ENCODE measurements at places on chromosomes 11 and 22.

GRCh38 chr11:72349053-72349452, 85.3 kb downstream of the CLPB start:
- no peak for DNase-seq

DNA sequence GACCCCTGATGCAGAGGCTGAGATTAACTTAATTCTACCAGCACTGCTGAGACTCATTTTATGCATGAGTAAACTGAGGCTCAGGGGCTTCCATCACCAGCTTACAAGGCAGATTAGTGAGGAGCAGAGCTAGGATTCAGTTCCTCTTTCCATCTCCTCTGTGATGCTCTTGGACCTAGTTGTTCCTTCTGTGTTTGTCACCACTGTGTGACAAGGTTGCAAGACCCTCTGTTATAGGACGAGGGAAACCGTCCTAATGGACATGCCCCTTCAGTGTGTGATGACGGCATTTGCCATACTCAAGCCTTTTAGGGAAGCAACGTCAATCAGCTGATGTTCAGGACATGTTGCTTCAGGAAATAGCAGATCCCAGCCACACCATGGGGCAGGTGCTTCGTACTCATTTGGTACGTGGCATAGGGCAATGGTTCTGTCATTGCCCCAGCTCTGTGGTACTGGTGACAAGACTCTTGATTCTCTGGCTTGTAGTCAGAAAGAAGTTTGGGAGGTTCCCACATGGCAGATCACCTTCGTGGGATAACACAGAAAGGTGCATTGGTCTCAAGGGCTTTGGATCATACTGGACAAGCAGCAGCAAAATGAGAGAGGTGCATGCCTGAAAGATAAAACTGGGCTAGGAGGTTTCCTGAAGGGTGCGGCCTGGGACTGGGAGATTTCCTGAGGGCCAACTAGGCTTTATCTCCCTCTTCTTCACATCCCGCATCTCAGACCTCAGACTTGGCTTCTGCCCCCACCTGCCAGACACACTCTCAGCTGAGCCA, 23.9 kb upstream of the CD44 start:
- no peak for DNase-seq

DNA sequence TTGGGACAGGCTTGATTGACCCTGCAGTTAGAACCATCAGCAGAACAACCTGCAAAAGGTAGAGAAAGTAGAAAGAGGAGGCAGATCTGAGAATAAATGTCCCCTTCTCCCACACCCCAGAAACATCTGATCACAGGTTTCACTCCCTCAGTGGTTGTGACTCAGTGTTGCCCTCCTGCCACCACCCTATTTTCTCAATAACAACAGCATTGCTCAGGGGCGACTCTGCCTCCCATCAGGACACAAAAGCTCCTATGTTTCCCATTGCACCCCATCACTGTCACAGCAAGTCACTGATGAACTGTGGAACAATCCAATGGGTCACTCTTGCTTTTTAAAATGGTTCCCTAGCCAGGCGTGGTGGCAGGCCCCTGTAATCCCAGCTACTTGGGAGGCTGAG, 110.2 kb downstream of the RASSF10 start:
- DNase-seq: no peak

GRCh38 chr11:856397-856796, 13.7 kb downstream of the TSPAN4 start:
- no peak for DNase-seq

- DNase-seq: no peak
These were observed 330.3 kb upstream of the PITPNB start for GRCh38 chr22:28249402-28249801.

DNA sequence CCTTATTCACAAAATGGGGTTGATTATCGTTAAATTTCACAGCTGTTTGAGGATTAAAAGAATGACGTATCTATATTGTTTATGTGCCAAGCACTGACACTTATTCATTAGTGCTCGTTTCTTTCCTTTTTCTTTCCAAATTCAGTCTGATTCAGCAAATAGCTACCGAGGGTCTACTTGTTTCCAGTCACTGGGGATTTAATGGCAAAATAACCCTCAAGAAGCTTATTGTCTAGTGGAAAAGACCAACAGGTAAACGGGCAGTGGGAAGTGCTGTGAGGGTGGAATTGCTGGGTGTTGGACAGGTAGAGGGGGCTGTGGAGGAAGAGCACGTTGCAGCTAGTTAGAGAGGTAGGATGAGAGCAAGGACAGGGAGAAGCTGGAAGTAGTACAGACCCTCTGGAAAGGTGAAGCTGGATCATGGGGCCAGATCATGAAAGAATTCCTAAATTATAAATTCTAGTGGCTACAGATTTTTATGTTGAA, 48.3 kb upstream of the BIRC3 start:
- no peak for DNase-seq

- DNase-seq: no peak
These were observed 20.6 kb upstream of the TLCD5 start for GRCh38 chr11:120304526-120304925.

GRCh38 chr11:101584655-101585054, 848 bp upstream of the TRPC6 start:
- DNase-seq: no peak

DNA sequence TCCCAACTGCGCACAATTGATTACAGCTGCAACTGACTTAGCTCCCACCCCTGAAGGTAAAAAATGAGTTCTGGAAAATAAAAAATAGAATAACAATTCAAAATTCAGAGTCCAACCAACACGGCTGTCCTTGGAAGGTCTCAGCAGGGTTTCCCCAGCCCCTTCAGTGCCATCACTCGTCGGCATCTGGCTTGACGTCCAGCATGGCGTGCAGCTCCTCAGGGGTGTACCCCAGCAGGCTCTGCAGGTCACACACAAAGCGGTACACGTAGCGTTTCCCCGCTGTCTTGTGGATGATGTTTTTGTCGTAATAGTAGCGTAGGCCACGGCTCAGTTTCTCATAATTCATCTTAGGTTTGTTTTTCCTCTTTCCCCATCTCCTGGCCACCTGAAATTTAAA, 125.2 kb downstream of the ETS1 start:
- DNase-seq: no peak

Data from CD4-positive, alpha-beta T cell treated with Interferon gamma for 1 hour (primary cell).